ENCODE measurements at places on chromosomes 1 and 21. TPM values are rescaled to one million over a fixed set of nuclear protein-coding genes. Genes with fewer than 3 reads are reported as not detected.

DNA sequence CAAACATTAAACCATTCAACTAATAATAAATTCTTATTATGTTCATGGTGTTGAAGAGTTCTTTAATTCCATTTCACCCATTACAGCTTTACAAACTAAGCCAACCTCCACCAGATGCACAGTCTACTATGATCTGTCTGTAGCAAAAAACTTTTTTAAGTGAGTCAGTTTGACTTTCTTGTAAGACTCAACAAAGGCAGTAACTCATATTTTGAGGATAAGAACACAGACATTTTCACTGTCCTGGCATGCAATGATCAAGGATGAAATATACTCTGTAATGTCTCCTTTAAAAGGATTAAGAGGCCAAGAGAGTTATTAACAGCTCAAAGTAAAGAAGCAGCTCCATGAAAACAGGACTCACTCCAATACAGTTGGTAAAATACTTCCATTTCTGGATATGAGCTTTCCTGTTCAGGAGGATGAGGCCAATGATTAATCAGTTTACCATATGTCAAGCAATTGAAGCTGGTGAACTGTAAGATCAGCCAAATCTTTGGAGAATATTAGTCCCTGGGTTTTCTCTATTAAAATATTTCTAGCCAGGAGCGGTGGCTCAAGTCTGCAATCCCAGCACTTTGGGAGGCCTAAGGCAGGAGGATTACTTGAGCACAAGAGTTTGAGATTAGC, 20.6 kb downstream of the XKR8 start:
- DNase-seq: no peak

ILDR2 gene
- total RNA-seq: 0.48 TPM

UBE2J2 gene
- total RNA-seq: 26.2 TPM

DNA sequence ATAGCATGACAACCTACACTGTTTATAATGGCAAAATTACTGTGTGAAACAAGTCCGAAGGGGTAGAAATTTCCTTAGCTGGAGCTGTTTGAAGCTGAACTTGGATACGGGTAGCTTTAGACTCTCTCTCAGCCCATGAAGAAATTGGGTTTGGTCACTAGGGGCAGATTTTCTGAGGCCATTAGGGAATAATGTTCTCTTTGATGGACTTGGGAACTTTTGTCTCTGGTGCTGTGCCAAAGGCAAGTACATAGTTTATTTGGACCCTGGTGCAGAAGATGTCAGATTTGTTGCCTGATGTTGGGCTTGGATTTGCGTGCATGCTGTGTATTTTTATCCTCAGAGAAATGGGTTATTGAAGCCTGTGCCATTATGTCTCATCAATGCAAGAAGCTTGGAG, 109.6 kb downstream of the VPS13D start:
- DNase-seq: no peak

- peak; percentile 42 for DNase-seq
These were observed 2.8 kb downstream of the ARMH1 start for GRCh38 chr1:44677201-44677766.

GRCh38 chr1:100080331-100080730, 52.4 kb downstream of the SASS6 start:
- no peak for DNase-seq

DNA sequence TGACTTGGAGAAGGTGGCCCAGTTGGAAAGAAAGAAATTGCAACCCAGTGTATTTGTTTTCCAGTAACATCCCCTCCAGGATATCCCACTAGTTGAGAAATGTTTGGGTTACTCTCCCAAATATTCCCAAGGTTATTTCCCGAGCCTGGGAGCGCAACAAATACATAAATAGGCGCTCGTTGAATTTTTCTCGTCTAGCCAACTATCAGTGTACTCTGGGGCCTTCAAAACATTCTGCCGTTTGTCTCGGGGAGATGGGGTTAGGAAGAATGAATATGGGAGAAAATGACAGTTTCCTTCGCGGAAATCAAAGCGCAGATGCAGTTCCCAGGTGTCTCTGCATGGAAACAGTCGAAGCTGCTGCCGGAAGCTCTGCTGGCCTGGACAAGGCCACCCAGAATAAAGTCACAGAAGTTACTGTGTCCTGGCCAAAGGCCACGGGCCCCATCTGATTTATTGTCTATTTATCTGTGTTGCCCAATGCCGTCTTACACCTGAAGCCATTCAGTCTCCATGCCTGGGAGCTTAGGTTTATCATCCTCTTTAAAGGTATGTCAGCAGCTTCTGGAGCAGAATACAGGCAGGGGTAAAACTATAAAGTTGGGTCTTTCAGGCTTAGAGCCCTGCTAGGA, 1.0 kb downstream of the C1orf115 start:
- DNase-seq: no peak

DNA sequence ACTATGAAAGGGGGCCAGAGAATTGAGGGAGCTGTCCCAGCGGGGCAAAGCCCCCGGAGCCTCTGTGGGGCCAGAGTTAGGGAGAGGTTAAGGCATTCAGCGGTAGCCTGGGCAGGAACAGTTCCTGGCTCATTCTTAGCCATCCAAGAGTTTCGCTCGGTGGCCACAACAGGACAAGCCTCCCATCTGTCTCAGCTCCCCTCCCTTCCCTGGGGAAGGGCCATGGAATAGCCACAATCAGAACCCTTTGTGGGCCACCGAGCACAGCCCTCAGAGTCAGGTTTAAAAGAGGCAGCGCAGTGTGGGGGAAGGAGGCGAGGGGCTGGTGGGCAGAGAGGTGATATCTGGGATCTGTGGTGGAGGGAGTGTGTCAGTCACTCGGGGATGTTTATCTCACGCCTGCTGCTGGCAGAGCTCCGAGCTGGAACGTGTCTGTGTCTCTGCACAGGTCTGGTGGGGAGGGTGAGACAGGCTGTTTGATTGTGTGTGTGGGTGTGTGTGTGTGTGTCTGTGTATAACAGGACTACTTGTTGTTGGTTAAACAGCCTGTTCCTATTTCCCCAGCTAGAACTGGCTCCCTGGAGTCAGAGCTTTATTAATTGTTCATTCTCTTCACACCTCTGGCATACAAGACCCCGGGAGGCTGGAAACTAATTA, 49.6 kb upstream of the GOLT1A start:
- DNase-seq: no peak

GBP6 gene
- total RNA-seq: not detected

DNA sequence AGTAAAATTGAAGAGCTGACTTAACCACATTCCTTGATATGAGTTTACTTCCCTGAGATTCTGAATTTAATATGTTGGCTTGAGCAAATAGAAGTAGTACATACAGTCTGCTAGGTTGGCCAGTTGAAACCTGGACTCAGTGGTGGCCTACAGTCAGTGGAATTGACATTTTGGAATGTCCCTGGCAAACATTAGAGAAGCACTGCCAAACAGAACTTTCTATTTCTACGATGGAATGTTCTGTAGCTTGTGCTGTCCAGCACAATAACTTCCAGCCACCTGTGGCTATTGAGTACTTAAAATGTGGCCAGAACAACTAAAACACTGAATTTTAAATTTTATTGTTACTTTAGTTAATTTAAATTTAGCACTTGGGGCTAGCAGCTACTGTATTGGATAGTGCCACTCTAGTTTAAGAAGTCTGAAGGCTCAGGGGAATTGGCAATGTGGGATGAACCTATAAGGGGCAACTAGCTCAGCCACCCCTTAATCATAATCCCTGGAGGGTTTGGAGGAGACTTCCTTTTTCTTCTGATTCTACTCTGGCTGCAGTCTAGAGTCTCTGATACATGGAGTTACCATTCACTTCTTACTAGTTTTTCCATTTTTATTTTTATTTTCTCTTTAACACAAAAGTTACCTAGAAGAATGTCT, 10.3 kb upstream of the TEDDM1 start:
- no peak for DNase-seq

All from A172 (cell line).